ENCODE measurements at places on chromosomes 3 and 15. TPM values are rescaled to one million over a fixed set of nuclear protein-coding genes. Genes with fewer than 3 reads are reported as not detected.

The CAND2 gene
- 13.7 TPM for total RNA-seq

The LRRIQ4 gene
- not detected for total RNA-seq

The RASGRF1 gene
- total RNA-seq, result 0.23 TPM

The TTC23 gene
- 23.3 TPM for total RNA-seq

The RTP4 gene
- total RNA-seq, result 0.50 TPM

The TUBGCP5 gene
- total RNA-seq, result 17.9 TPM

The COL6A6 gene
- total RNA-seq, result 0.17 TPM

The LYZL4 gene
- total RNA-seq, result not detected

The TMEM212 gene
- total RNA-seq, result not detected

The IGSF10 gene
- 3.0 TPM for total RNA-seq

The TM4SF4 gene
- 5.5 TPM for total RNA-seq

The GP9 gene
- total RNA-seq, result not detected

The PLCL2 gene
- 4.1 TPM for total RNA-seq

The PCSK6 gene
- total RNA-seq, result 14.4 TPM

The SH3BP5 gene
- total RNA-seq, result 26.2 TPM

The GOLGA6L22 gene
- total RNA-seq, result not detected

The FHIT gene
- 4.6 TPM for total RNA-seq

The ENTPD3 gene
- total RNA-seq, result 3.6 TPM

The ITIH1 gene
- not detected for total RNA-seq

The MUC13 gene
- 0.46 TPM for total RNA-seq

The RASL12 gene
- 215 TPM for total RNA-seq

The GNAT1 gene
- not detected for total RNA-seq

The CCDC54 gene
- not detected for total RNA-seq

The ZBED2 gene
- not detected for total RNA-seq

The ZNF621 gene
- total RNA-seq, result 15.1 TPM

The TMC3 gene
- total RNA-seq, result 0.99 TPM

The HSPBAP1 gene
- total RNA-seq, result 5.5 TPM

The IQCF5 gene
- total RNA-seq, result not detected

The NLGN1 gene
- 20.9 TPM for total RNA-seq

The ADAMTS7 gene
- 4.6 TPM for total RNA-seq

The STRA6 gene
- 0.13 TPM for total RNA-seq

The FBXL2 gene
- total RNA-seq, result 5.4 TPM

The SLC24A5 gene
- total RNA-seq, result not detected

The TP63 gene
- total RNA-seq, result 0.34 TPM

The SAMMSON gene
- total RNA-seq, result 1.5 TPM

The SELENOT gene
- 124 TPM for total RNA-seq

The RFT1 gene
- 6.8 TPM for total RNA-seq

The PDCD7 gene
- 26.6 TPM for total RNA-seq

The CCNB2 gene
- not detected for total RNA-seq

The CPLX3 gene
- not detected for total RNA-seq

The ADAMTS17 gene
- 6.6 TPM for total RNA-seq

The IMPG2 gene
- 0.83 TPM for total RNA-seq

The TERC gene
- 19.1 TPM for total RNA-seq

The WDR49 gene
- 9.9 TPM for total RNA-seq

Measured in esophagus muscularis mucosa (tissue), 4 donors.